ENCODE measurements at places on chromosomes 12 and 14.
A peak's percentile ranks its signal among the peaks of the same experiment; 100 is the strongest.

GRCh38 chr14:71206766-71207371, 299.6 kb downstream of the PCNX1 start:
- DNase-seq, result no peak

- DNase-seq, result no peak
Observed at GRCh38 chr12:27865421-27865820, 85.4 kb upstream of the MANSC4 start.

GRCh38 chr12:13465635-13466034, 269.1 kb downstream of the EMP1 start:
- no peak for DNase-seq

GRCh38 chr14:83044001-83044400, 1510.3 kb upstream of the SEL1L start:
- no peak for DNase-seq

DNA sequence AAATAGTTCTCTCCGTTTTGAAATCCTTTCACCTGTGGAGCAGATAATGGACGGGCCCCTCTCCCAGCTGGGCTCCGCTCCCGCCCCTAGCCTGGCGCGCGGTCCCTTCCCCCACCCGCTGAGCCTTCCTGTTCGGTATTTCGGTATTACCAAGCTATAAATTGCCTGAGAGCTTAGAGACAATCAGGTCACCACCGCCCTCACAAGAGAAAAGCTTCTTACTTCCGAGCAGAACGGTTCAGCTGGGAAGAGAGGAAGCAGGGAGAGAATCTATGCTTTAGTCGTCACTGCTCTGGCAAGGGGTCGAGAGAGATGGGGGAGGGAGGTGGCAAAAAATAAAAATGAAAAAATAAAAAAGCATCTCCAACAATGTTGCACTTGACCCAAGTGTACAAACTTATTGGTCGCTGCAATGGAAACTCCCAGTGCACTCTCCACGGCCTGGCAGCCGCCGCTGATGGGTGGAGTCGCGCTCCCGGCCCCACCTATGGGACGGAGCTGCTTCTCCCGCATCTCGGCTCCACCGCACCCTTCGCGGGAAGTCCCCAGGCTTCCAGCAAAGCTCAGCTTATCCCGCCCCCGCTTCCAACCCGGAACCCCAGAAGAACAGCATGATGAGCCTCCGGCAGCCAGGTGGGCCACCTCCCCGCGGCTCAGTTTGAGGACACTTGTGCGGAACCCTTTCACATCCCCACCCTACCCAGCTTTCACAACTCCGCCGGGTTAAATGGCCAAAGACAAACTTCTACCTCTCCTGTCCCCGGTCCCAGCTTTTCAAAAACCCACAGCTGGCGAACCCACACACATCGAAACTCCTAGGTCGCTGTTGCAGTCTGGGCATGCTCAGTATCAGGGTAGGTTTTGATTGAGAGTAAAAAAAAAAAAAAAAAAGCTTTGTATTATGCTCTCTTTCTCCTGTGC, 832 bp upstream of the SYT1 start:
- DNase-seq, result no peak

GRCh38 chr12:124967016-124967739, 21.8 kb downstream of the DHX37 start:
- no peak for DNase-seq

DNA sequence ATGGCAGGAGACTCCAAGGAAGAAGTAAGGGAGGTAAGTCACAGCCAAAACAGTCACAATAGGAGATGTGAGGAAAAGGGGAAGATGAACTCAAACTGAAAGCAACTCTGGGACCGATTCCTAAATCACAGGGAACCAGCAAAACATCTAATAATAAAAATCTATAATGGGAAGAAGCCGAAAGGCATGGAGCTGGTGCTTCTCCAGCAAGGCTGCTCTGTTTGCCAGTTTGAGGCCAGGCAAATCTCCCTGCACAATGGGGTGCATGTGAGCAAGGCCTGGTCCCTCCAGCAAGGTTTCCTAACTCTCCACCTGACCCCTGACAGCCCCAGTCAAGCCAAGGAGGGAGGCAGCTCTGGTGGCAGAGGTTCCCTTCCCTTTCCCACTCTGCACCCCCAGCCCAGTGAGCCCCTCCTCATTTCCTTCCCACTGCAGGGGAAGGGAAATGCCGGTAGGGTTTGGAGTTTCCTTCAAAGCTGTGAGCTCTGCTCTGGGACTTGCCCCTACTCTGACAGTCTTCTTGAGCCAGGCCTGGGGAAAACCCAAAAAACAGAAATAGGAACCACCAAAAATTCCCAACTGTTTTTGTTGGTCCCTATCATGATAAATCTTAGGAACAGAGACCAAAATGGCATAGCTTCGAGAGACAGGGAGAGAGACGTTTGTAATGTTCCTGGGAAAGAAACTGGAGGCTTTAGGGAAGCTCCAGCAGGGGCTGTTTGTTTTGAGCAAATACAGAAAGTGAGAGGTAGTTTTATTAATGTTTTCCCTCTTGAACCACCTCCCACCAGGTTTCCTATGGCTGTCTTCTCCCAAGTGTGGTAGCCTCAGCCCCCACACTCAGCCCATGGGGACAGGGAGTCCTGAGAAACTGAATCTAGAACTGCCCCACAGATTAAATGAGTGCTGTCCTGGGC, 34.6 kb downstream of the FMNL3 start:
- DNase-seq, result no peak

DNA sequence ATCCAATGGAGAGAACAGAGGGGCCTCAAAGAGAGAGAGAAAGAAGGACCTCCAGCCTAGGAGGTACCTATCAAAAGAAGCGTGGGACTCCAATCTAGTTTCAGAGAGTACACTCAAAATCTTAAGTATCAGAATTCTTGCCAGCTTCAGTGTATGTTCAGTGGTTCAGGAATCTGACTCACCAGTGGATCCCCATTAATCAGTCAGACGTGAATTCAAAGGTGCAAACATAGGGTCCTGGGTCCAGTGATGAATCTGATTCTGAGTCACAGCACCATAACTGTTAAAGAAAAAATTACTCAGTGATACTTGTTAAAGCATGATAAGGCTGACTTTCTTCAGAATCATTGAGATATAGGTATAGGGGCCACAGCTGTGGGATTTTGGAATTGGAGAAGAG, 33.2 kb downstream of the ETNK1 start:
- DNase-seq, result no peak

DNA sequence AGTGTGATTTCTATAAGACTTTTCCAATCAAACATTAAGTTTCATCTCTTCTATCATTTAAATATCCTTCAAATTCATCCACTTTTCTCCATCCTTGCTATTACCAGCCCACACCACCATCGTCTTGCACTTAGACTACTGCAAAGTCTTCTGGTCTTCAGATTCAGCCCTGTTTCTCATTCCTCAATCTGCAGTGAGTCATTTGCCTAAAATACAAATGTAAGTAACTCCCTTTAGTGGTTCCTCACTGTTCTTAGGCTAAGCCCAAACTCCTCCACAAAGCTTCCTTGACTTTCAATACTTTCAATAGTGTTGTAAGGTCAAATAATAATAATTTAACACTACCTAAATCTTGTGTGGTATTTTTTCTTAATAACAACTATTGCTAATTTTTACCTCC, 83.3 kb downstream of the PLEKHG7 start:
- no peak for DNase-seq

GRCh38 chr14:105863296-105864108, 337.1 kb downstream of the TMEM121 start:
- DNase-seq, result no peak

- DNase-seq, result peak; percentile 83
Observed at GRCh38 chr14:74860899-74861733, 14.8 kb downstream of the PROX2 start.

- no peak for DNase-seq
Observed at GRCh38 chr12:3253682-3254275, 176.6 kb downstream of the TSPAN9 start.

DNA sequence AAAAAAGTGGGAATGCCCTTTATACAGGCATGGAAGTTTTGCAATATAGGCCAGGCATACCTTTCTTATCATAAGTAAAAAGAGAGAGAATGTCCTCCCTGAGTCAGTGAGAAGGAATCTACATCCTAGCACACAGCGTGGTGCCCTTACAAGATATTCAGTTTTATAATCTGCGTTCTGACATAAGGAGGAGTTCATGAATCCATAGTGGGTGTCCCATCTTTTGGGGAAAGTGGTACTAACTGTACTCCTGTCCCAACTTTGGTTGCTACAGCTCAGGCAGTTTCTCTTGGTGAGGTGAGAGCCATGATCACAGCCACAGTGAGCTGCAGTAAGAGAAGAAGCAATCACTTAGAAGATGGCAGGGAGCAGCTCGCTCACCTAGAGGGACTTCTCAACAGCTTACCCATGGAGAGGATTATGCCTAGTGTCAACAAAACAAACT, 332.9 kb downstream of the BCAT1 start:
- no peak for DNase-seq

GRCh38 chr12:118959348-118959747, 22.0 kb upstream of the SRRM4 start:
- DNase-seq, result no peak

DNA sequence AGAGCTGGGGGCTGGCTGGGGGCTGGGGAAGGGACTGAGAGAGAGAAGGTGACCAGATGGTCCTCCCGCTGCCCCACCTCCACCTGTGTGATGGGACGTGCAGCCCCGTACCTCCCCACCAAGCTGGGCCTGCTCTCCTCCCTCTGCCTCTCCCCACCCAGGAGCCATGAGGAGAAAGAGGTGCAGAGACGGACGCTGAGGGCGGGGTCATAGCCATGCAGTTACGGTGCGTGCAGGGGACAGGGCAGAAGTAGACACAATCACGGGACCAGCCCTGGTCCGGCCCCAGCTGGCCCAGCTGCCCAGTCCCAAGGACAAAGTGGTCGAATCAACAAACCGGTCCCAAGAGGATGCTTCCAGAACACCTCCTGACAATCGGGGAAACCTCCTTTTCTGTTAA, 33.2 kb downstream of the RFLNA start:
- no peak for DNase-seq

GRCh38 chr14:28577711-28578131, 188.9 kb upstream of the FOXG1 start:
- DNase-seq, result no peak

DNA sequence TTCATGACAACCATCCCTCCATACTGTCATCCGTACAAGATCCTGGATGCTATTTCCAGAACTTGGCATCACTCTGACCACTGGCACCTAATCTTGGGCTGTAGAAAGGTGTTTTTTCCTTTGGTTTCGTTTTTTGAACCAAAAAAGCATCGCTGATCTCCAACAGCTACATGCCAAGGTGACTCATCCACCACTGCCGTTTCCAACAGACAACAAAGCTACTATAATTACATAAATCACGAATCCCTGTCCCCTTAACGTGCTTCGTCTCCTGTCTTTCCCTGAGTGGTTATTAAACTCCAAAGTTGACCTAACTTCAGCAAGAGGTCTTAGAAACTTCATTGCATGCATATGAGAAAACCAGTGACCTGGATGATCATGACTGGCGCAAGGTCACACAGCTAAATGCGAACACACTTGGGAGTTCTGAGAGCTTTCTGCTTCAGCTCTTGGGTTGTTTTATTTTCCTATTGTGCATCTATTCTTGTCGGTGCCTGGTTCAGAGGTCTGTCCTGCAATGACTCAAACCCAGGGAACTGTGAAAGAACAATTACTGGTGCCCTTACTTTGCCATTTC, 99.9 kb downstream of the PPM1H start:
- DNase-seq, result no peak

DNA sequence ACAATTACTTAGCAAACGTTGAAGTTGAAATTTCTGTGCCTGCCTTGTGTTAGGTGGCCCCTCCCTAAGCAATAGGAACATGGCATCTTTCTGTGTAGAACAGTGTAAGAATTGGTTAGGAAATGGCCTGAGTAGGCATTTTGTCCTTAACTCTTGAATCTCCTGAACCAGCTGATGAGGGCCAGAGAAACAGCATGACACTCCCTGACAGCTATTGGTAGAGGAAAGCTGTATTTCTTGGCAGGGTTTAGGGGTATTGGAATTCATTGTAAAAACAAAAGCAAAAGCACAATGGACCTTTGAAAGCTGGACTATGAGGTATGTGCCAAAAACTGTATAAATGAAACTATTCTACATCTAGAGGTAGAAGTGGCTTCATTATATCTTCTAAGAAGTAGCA, 40.6 kb upstream of the LRTM2 start:
- no peak for DNase-seq

DNA sequence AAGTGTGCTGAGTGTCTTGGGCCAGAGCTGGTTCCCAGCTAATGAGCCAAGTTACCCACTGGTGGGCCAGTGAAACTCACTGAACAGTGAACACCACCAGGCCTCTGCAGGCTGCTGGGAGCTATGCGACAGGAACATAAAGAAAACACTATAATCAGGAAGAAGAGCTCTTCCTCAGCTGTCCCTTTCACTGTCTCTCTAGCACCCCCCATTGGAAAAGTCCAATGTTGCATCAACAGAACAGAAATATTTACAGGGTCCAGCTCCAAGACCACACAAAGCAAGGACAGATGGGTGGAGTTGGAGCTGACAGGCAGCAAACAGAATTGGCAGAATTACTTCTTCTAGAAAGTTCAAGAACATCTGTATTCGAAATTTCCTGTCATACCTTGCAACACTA, 903.6 kb upstream of the TMEM132C start:
- no peak for DNase-seq

- DNase-seq, result no peak
Observed at GRCh38 chr12:55721601-55722213, 1.5 kb downstream of the RDH5 start.

DNA sequence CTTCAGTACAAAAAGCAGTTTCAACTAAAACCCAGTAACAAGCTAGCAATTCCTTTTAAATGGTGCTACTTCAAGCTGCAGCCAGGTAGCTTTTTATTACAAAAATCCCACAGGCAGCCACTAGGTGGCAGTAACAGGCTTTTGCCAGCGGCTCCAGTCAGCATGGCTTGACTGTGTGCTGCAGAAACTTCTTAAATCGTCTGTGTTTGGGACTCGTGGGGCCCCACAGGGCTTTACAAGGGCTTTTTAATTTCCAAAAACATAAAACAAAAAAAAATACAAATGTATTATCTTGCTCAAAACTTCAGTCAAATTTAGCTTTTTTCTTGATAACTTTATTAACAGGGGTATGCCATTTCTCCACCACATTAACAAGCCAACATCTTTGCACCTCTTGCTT, 3.6 kb upstream of the CLEC4E start:
- peak; percentile 52 for DNase-seq

- DNase-seq, result no peak
Observed at GRCh38 chr12:2686280-2686646, 108.5 kb upstream of the FKBP4 start.

DNA sequence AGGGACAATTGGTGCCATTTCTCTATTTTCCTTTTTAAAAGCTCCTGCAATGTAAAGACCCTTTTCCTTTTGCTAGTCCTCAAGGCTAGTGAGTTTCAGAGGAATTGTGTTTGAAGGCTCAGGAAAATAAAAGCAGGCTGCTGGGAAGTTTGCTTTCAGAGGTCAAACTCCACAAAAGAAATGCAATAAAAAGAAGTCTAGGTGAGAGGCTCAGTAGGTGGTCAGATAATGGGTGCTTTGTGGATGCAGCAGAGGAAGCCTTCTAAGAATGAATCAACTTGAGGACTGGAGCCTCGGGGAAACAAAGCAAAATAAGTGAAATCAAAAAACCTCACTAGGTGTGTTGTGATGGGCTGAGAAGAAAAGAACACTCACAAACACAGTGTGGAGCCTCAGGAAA, 10.3 kb downstream of the CCDC175 start:
- DNase-seq, result no peak

Measured in activated T-cell treated with anti-CD3 and anti-CD28 coated beads for 48 hours (primary cell).